Lung (tissue), 17 donors: ENCODE measurements at places on chromosomes 2 and 18. TPM values are rescaled to one million over a fixed set of nuclear protein-coding genes. Genes with fewer than 3 reads are reported as not detected.

DNA sequence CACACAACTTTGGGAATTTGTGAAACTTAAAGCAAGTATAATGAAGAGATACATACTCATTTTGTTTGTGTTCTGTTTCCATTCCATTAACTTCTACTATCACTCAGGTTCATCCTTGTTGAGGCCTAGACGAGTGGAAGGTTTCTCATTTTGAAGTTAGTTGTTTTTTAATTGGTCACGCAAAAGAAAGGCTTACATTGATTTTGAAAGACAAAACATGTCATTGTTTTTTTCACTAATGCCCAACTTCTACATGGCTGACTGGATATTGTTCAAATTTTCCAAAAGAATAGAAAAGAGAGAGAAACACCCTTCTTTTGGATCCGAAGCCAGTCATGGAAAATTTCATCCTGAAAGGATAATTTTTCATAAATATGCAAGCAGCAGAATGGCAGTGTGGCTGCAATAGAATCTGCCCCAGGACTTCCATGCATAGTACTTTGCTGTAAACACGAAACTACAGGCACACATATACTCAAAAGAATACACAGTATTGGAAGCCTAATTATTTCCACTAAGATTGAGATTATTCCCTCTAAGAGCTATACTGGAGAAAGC is 27.4 kb downstream of the PRKCE start:
- no peak overlapping the region for H3K4me3 ChIP-seq
- H3K27ac ChIP-seq = no peak overlapping the region
- H3K4me1 ChIP-seq = peaks cover 8% of the 10 kb centered on the region
- no peak for DNase-seq

LOXL3 gene
- 11.1 TPM for total RNA-seq

UCN gene
- total RNA-seq = 0.34 TPM

DNA sequence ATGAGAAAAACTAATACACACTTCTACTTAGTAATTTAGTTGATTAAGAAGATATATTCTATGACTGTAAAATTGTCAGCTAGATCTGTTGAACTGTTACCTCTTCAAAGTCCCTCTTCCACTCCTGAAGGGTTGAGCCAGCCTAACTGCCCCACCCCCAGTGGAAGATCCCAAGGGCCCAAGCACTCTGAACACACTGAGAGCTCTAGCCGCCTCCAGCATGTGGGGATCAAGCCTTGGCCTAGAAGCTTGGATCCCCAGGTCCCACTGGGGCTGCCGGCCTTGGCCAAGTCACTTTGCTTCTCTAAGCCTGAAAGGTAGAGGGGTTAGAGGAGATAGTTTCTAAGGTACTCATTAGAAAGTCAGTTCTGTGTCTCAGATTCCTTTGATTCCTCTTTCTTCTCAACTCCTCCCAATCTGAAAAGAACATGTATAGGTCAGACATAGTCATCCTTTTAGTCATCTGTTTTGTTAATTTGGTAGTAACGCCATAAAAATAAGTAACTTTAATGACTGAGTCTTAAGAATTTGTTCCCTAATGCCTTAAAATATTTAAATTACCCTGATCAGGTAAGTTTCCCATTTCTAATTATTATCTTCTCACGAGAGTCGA is 5.6 kb downstream of the CPSF3 start:
- no peak for DNase-seq
- peaks cover 16% of the 10 kb centered on the region for H3K36me3 ChIP-seq
- H3K4me1 ChIP-seq = peaks cover 2% of the 10 kb centered on the region
- no peak overlapping the region for H3K4me3 ChIP-seq

GRCh38 chr2:16296038-16296290 is 355.6 kb downstream of the MYCN start:
- H3K27me3 ChIP-seq = peaks cover 3% of the 10 kb centered on the region
- no peak overlapping the region for H3K27ac ChIP-seq
- H3K4me3 ChIP-seq = no peak overlapping the region
- H3K4me1 ChIP-seq = no peaks in the 10 kb centered on the region

GRCh38 chr18:69916412-69916811 is 31.3 kb downstream of the CD226 start:
- H3K4me1 ChIP-seq = no peaks in the 10 kb centered on the region
- no peak for DNase-seq
- H3K27ac ChIP-seq = no peak overlapping the region
- no peak overlapping the region for H3K4me3 ChIP-seq

SERPINB10 gene
- total RNA-seq = 0.64 TPM

- no peaks in the 10 kb centered on the region for H3K4me1 ChIP-seq
- H3K27me3 ChIP-seq = no peaks in the 10 kb centered on the region
- no peak overlapping the region for H3K4me3 ChIP-seq
- peaks cover 14% of the 10 kb centered on the region for H3K36me3 ChIP-seq
- DNase-seq = no peak
Measured at GRCh38 chr2:149577269-149577668, 10.3 kb downstream of the MMADHC start.

NEUROD1 gene
- total RNA-seq = 0.82 TPM

DNA sequence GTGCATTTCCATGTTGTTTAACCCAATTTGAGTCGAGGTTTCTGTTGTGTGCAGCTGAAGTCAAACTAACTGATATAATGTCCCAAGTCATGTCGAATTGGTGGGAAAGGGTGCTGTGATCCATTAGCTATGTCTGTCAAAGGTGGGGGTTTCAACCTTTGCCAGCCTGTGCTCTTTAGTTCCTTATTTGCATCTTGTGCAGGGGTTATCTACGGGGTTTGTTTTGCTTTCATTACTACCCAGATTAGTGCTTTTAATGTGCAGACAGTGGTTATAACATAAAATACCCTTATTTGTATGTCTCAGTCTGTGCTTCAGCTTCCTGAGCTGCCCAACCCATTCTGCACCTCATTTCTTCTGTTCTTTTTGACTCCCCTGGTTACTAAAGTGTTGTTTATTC is 271.9 kb upstream of the CXCR4 start:
- H3K4me3 ChIP-seq = no peak overlapping the region
- no peak overlapping the region for H3K27ac ChIP-seq
- no peaks in the 10 kb centered on the region for H3K36me3 ChIP-seq
- H3K4me1 ChIP-seq = no peaks in the 10 kb centered on the region
- no peak for DNase-seq

DNA sequence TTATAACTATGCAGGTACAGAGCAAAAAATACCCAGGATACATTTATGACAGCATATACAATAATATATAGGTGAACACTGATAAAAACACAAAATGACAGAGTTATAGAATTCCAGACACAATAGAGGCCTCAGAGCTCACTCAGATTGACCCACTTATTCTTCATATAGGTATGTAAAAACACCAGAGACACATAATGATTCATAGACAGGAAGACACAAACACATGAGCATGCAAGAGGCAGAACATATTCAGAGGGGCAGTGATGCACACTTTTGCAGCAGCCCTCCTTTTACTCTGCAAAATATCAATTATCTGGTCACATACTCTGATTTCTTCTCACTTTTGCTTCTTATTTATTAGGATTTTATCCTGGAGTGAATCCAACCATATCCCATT is 633.3 kb upstream of the ACVR2A start:
- no peak overlapping the region for H3K4me3 ChIP-seq
- no peaks in the 10 kb centered on the region for H3K4me1 ChIP-seq
- DNase-seq = no peak
- no peaks in the 10 kb centered on the region for H3K36me3 ChIP-seq
- no peaks in the 10 kb centered on the region for H3K27me3 ChIP-seq
- H3K27ac ChIP-seq = no peak overlapping the region

VWC2L gene
- total RNA-seq = 0.25 TPM

DNA sequence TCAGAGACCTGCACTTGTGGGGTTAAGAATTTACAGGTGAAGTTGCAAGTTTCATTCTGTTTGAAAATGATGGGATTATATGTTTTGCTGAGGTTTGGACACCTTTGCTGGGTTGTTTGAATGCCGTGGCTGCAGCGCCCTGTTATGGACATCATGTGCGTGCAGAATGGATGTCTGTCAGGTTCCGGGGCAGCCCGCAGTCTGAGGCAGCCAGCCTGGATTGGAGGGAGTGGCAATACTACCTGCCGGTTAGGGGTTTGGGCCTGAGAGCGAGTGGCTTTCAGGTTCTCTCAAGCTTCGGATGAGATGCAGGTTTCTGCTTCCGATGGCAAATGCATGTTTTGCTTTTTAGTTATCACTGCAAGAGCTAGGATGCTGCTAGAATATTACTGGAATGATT is 1.1 kb downstream of the CASP8 start:
- peak overlapping the region; percentile 3 for H3K4me3 ChIP-seq
- no peak overlapping the region for H3K27ac ChIP-seq
- no peaks in the 10 kb centered on the region for H3K4me1 ChIP-seq
- DNase-seq = no peak
- no peaks in the 10 kb centered on the region for H3K36me3 ChIP-seq
- H3K27me3 ChIP-seq = no peaks in the 10 kb centered on the region

- no peaks in the 10 kb centered on the region for H3K27me3 ChIP-seq
- DNase-seq = no peak
- no peak overlapping the region for H3K27ac ChIP-seq
- H3K4me3 ChIP-seq = no peak overlapping the region
- no peaks in the 10 kb centered on the region for H3K4me1 ChIP-seq
Measured at GRCh38 chr2:186381573-186381972, 104.5 kb upstream of the ZC3H15 start.

DNA sequence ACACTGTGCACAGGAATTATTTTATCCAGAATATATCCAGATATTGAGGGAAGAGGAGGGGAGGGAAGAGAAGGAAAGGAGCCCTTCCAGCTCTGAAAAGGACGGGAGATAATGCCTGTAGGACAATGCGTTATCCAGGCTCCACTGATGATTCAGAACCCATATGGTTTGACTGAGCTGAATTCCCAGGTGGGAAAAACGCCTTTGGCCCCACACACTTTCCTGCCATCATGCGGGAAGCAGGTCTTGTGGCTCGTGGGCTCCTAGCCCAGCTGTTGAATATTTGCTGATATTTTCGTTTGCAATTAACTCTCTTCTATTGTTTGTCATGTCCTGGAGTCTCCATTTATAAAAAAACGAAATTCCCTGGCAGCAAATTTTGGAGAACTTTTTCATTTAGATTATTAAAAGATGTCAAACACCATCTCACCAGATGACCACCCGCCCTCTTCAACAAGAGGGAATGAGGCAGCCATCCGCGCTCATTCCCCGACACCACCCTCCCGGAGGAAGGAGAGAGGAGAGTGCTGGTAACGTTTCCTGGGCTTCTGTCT is 8.9 kb downstream of the COL6A3 start:
- H3K4me3 ChIP-seq = no peak overlapping the region
- H3K27me3 ChIP-seq = no peaks in the 10 kb centered on the region
- no peak overlapping the region for H3K27ac ChIP-seq
- DNase-seq = no peak
- peaks cover 4% of the 10 kb centered on the region for H3K4me1 ChIP-seq
- H3K36me3 ChIP-seq = peaks cover 19% of the 10 kb centered on the region

GRCh38 chr2:3005859-3006501 is 371.6 kb downstream of the EIPR1 start:
- no peaks in the 10 kb centered on the region for H3K27me3 ChIP-seq
- no peaks in the 10 kb centered on the region for H3K4me1 ChIP-seq
- H3K4me3 ChIP-seq = no peak overlapping the region
- DNase-seq = no peak
- no peaks in the 10 kb centered on the region for H3K36me3 ChIP-seq
- no peak overlapping the region for H3K27ac ChIP-seq

LYPD6B gene
- 3.2 TPM for total RNA-seq

GRCh38 chr18:69490813-69491212 is 90.1 kb downstream of the DOK6 start:
- H3K27ac ChIP-seq = no peak overlapping the region
- no peaks in the 10 kb centered on the region for H3K27me3 ChIP-seq
- no peaks in the 10 kb centered on the region for H3K36me3 ChIP-seq
- H3K4me1 ChIP-seq = no peaks in the 10 kb centered on the region

SPDYA gene
- 6.9 TPM for total RNA-seq

GRCh38 chr2:48566592-48567310 is 36.8 kb downstream of the STON1 start:
- peaks cover 4% of the 10 kb centered on the region for H3K4me1 ChIP-seq
- no peak overlapping the region for H3K27ac ChIP-seq
- H3K4me3 ChIP-seq = no peak overlapping the region
- DNase-seq = peak; percentile 61
- no peaks in the 10 kb centered on the region for H3K27me3 ChIP-seq

DNA sequence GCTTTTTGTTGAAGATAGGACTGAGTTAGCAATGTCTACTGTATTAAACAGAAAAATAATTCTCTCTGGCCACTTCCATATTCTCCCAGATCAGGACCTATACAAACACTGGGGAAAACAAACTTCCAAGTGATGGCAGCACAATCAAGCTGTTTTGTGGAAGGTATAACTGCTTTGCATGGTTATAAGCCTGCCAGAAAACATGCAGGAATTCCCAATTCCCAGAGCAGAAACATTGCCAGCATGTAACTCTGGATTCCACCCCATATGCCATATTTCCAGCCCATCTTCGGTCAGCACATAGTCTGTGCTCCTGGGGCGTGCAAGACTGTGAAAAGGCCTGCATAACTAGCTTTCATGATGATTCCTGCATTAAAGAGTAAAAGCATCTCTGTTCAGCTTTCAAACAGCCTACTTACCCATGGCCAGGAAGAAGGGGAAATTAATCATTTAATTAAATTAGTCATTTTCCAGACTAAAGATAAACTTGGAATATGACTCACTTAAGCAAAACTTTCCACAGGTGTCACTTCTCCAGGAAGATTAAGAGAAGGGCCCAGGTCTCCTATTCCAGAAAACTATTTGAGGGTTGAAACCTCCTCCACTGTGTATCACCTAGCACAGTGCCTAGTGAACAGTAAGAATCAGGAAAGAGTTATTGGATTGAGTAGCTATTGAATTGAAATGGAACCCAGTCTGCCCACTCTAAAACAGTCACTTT is 280.5 kb downstream of the NRXN1 start:
- DNase-seq = no peak
- no peak overlapping the region for H3K4me3 ChIP-seq
- no peaks in the 10 kb centered on the region for H3K4me1 ChIP-seq
- H3K27me3 ChIP-seq = no peaks in the 10 kb centered on the region
- no peak overlapping the region for H3K27ac ChIP-seq

MBD2 gene
- 29.5 TPM for total RNA-seq

GRCh38 chr2:85583667-85584353 is 421 bp upstream of the VAMP5 start:
- no peak for DNase-seq
- H3K4me1 ChIP-seq = peaks cover 46% of the 10 kb centered on the region
- peak overlapping the region; percentile 95 for H3K27ac ChIP-seq

GRCh38 chr2:71067567-71068217 is 756 bp upstream of the NAGK start:
- no peak for DNase-seq
- peak overlapping the region; percentile 82 for H3K4me3 ChIP-seq
- peaks cover 3% of the 10 kb centered on the region for H3K36me3 ChIP-seq

GRCh38 chr2:119372778-119373568 is 6.2 kb downstream of the DBI start:
- peaks cover 28% of the 10 kb centered on the region for H3K36me3 ChIP-seq
- no peaks in the 10 kb centered on the region for H3K27me3 ChIP-seq
- peaks cover 2% of the 10 kb centered on the region for H3K4me1 ChIP-seq
- DNase-seq = no peak
- no peak overlapping the region for H3K27ac ChIP-seq
- no peak overlapping the region for H3K4me3 ChIP-seq

DNA sequence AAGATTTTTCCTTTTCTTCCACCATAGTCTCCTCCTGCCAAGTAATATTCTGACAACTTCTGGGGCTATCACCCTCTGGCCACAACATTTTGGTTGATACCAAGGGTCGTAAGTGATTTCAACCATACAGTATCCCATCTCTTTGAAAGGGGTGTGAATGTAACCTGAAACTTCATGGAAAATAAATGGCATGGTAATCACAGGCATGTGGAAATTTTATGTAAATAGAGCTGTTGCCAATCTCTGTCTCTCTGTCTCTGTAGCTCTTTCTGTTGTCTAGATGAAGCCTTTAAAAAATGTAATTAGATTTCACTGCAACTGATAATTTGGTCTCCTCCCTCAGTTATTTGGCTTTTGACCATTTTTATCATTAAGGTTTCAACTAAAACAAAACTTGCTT is 125.6 kb upstream of the RPRM start:
- no peak overlapping the region for H3K27ac ChIP-seq
- H3K27me3 ChIP-seq = no peaks in the 10 kb centered on the region
- DNase-seq = no peak
- H3K4me3 ChIP-seq = no peak overlapping the region
- no peaks in the 10 kb centered on the region for H3K36me3 ChIP-seq
